ENCODE measurements at places on chromosomes 7 and 10. TPM values are rescaled to one million over a fixed set of nuclear protein-coding genes. Genes with fewer than 3 reads are reported as not detected.

ADCYAP1R1 gene
- total RNA-seq = not detected

HILPDA gene
- 21.3 TPM for total RNA-seq

TMEM236 gene
- 0.39 TPM for total RNA-seq

ASAH2B gene
- 7.7 TPM for total RNA-seq

SLC16A9 gene
- not detected for total RNA-seq

CRPPA gene
- total RNA-seq = 1.6 TPM

GRM8 gene
- 0.43 TPM for total RNA-seq

CYP2C9 gene
- total RNA-seq = not detected

PLXDC2 gene
- total RNA-seq = 19.6 TPM

IFRD1 gene
- total RNA-seq = 38.6 TPM

AQP1 gene
- total RNA-seq = 0.39 TPM

DGKI gene
- total RNA-seq = 5.2 TPM

AGAP9 gene
- 3.5 TPM for total RNA-seq

WEE2 gene
- not detected for total RNA-seq

CALML5 gene
- not detected for total RNA-seq

COL13A1 gene
- total RNA-seq = not detected

AKR1E2 gene
- total RNA-seq = 12.8 TPM

GPR85 gene
- 26.0 TPM for total RNA-seq

HKDC1 gene
- under 0.01 TPM for total RNA-seq

OPN4 gene
- total RNA-seq = not detected

PIK3AP1 gene
- under 0.01 TPM for total RNA-seq

IFIT2 gene
- 5.2 TPM for total RNA-seq

LHFPL3 gene
- not detected for total RNA-seq

SFTPA1 gene
- not detected for total RNA-seq

GIMAP1 gene
- not detected for total RNA-seq

RALA gene
- 7.9 TPM for total RNA-seq

TMEM243 gene
- 42.4 TPM for total RNA-seq

UCMA gene
- not detected for total RNA-seq

TMEM139 gene
- total RNA-seq = 1.7 TPM

GPC2 gene
- 3.1 TPM for total RNA-seq

AKR1D1 gene
- total RNA-seq = not detected

POP7 gene
- 40.0 TPM for total RNA-seq

PHKG1 gene
- 1.2 TPM for total RNA-seq

RASA4B gene
- 0.65 TPM for total RNA-seq

ACTL6B gene
- not detected for total RNA-seq

All from placental epithelial cell (primary cell).